AG10803 (cell line): ENCODE measurements at places on chromosomes 2 and 18.

GRCh38 chr2:121505005-121505404 lies 25.7 kb upstream of the RNU4ATAC start:
- peak; percentile 95 for DNase-seq

DNA sequence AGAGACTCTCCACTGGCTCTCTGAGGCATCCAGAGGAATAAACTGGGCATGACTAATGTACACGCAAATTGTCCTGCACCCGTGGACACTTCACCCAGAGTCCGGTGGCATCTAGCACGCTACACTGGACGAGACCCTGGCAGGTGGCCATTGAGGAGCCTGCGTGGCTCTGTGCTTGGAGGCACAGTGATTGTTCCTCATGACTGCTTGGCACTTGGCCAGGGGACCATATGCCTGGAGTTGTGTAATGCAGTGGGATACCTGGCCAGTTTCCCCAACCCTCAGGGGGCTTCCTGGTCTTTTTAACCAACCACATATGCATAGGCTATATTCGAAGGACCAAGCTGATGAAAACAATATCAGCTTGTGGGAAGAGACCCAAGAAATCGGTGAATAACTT lies 66.6 kb downstream of the MTCL1 start:
- peak; percentile 75 for DNase-seq

DNA sequence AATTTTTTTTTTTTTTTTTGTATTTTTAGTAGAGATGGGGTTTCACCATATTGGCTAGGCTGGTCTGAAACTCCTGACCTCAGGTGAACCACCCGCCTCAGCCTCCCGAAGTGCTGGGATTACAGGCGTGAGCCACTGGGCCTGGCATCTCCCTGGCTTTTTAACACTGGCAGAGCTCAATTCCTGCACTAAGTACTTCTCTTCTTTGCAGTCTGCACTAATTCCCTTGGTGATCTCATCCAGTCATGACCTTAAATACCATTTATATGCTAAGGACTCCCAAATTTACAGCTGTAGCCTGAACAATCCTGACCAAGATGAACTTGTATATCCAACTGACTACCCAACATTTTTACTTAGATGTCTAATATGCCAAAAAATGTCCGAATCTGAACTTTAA lies 10.2 kb downstream of the PREPL start:
- peak; percentile 33 for DNase-seq

GRCh38 chr2:199470672-199471442 lies 13.1 kb upstream of the SATB2 start:
- DNase-seq = no peak

DNA sequence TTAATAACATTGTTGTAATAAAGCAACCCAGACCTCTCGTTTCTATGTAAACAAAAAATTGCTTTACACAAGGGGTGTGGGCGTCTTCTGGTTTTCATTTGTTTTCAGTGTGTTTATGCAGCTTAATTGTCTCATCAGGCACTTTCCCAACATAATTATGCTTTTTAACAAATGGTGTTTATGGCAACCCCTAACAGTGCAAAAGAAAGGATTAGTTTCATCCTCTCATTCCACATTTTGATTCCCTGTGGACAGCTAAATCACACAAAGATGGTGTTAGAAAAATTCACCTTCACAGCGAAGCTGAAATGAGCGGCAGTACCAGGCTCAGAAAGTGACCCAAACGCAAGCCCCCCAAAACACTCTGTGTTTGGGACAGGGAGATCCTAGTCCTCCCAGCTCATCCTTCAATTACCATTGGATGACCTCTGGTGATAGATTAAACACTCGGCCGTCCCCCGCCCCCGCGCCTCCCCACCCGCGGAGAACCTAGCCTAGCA lies 724 bp downstream of the FTCDNL1 start:
- DNase-seq = no peak

DNA sequence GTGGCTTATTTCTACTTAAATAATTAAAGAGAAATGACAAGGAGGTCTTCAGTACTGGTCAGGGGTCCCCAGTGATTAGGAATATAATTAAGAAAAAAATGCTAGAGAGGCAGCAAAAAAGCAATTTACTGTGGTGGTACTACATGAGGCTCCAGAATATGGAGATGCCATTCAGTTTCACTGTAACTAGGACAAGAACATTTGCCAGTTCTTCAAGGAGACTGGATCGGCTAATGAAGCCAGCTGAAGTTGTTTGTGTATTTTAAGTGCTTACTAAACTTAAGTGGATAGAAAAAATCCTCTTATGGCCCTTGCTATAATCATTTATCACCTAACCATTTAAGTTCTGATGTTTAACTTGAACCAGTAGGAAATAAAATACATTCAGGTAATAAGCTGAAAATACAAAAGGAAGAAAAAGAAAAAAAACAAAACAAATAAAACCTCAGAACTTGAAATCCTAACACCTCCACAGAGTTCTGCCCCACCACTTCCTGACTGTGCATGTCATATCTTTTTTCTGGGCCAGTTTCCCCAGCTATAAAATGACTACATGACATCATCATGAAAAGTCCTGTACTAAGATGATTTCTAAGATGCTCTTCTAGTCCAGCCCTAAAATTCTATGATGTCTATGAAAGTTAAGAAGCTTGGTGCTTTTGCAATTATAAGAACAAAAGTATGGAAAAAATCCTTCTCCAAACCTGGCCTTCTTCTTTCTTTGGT lies 98.0 kb downstream of the TRABD2A start:
- no peak for DNase-seq

GRCh38 chr2:142134911-142135310 lies 4.1 kb upstream of the LRP1B start:
- no peak for DNase-seq

DNA sequence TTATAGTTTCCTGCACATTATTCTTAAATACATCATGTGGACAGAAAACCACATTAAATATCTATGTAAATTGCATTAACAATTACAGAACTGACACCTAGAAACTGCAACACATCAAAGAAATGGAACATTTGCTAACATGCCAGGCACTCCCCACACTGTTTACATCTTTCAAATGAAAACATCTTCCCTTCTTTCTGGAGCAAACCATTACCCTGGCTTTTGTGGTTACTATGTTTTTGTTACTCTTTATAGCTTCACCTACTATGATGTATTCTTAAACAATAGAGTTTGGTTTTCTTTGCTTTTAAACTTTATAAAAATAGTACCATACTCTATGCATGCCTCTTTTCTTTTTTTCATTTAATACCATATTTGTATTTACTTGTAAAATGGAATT lies 1894.5 kb upstream of the CELF4 start:
- no peak for DNase-seq

DNA sequence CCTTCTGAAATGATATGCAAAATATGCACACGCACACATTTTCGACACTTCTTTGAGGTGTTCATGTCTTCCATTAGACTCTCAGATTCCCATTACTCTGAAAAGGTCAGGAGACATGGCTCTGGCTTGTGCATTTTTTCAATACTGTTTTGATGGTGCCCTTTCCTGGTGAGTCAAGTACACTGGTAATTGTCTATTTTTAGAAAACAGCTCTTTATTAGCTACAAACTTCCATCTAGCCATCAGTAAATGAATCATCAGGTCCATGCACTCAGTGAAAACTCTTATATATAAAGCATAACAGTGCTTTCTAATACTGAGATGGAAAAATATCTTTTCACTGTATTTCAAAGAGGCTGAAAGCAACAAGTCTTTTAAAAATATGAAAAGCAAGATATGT lies 194.9 kb downstream of the GALNT1 start:
- DNase-seq = no peak

- no peak for DNase-seq
Observed at GRCh38 chr2:207356567-207356966, 173.2 kb upstream of the CREB1 start.

GRCh38 chr2:17800693-17801458 lies 15.4 kb upstream of the MSGN1 start:
- no peak for DNase-seq

DNA sequence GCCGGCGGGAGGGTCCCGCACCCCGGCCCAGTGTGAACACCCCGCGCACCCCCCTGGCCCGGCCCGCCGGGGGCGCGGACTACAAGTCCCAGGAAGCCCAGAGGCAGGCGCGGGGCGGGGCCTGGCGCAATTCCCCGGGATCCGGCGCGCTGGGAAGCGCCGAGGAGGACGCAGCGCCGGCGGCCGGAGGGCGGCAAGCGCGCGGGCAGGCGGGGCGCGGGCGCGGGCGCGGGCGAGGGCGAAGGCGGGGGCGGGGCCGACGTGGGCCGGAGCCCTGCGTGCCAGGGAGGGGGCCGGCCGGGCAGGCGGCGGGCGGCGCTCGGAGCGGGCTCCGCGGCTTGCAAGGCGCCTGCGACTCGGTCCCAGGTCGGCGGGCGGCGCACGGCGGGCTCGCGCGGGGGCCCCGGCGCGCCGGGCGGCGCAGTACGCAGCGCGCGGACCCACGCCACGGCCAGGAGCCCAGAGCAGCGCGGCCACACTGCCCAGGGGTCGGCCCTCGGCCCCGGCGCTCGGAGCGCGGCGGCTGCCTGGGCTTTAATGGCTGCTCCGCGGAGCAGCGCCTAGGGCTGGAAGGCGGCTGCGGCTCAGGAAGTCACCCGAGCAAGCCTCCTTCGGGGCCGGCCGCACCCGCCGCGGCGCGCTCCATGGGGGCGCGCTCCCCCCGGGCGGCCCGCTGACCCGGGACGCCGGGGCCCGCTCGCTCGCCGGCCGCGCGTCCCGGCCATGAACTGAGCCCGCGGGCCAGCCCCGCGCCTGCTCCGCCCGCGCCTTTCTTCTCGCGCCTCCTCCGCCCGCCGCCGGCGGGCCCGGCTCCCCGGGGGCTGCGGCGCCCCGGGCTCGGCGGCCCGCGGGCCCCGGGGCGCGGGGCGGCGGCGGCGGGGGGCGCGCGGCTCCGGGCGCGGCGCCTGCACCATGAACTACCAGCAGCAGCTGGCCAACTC lies at the start of gene AGAP1:
Gene AGAP1, plus strand, starts transcription at position 269 of the 941 bp plus-strand sequence.
- DNase-seq = peak; percentile 88

DNA sequence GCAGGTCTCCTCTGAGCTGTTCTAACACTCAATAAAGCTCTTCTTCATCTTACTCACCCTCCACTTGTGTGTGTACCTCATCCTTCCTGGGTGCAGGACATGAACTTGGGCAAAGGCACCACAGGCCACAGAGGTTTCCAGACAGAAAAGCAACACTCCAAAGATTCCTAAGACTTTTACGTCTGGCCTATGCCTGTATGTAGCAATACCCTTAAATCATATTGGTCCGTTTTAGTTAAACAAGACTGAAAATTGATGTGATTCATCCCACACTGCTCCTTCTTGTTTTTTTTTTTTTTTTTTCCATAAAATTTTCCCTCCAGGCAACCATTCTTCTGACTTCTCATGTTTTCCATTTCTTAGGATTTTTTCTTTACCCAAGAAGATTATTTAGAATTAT lies 404.3 kb downstream of the PID1 start:
- DNase-seq = peak; percentile 54

DNA sequence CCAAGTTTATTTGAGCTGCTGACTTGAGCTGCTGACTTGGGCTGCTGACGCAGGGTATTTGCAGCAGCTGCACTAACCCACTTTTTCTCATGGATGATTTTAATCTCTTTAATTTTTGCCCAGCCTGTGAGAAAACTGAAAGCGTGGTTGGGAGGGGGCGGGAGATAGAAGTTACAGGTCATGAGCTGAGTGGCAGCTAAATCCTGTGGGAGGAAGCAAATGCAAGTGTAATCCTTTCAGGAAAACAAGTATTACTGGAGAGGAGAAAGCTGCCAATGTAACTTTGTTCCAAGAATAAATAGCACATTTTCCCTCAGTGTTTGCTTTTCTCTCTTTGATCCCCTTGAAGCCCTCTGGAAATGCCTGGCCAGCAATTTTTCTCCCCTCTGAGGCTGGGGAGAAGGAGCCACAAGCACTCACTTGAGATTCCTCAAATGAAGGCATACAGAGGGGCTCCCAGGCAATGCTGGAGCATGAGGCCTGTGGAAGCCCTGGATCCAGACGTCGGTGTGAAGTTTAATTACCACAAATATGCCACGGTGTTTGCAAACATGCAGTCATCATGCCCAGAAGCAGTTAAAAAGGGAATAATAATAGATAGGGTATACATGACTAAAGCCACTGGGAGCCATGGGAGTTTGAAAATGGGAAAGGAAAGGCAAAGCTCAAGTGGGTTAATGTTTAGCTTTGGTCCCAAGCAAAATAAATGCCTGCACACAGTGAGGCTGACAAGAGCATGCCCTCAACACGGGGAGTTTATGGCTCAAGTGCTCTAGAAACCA lies 10.4 kb upstream of the EVA1A start:
- DNase-seq = peak; percentile 31

GRCh38 chr2:151766437-151767153 lies 32.3 kb upstream of the NEB start:
- DNase-seq = no peak

GRCh38 chr18:12491611-12492435 lies 84.1 kb downstream of the PRELID3A start:
- no peak for DNase-seq

DNA sequence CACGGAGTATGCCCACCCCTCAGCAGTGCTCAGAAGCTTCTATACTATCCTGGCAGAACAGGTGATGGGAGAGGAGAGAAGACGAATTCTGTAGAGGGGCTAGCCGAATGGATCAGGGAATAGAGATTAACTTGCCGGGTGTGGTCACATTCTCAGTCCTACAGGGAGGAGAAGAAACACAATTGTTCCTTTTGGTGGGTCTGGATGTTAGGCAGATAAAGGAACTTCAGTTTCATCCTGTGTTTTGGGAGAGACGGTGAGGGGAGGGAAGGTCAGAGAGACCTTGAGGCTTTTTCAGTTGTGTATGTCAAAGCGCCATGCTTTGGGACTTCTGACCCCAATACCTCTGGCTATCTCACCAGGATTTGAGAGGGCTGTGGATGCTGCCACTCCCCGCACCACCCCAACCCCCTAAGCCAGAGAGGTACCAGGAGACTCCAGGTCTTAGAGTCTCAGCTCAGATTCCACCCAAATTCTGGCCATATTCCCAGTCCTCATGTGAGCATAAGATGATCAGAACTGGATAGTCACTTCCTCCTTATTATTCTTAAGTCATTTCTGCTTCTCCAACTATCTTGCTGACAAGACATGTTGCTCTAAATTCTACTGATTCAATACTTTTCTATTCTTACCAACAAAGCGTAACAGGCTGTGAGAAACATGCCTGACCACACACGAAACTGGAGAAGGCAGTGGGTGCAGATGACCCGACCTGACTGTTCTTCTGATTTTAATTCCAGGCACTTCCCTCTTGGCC lies 2.3 kb upstream of the TMEM37 start:
- peak; percentile 3 for DNase-seq

- peak; percentile 34 for DNase-seq
Observed at GRCh38 chr18:49813069-49813318, 339 bp downstream of the ACAA2 start.

- no peak for DNase-seq
Observed at GRCh38 chr2:155145758-155146229, 447.3 kb downstream of the KCNJ3 start.

GRCh38 chr2:132566379-132566778 lies 103.6 kb downstream of the LYPD1 start:
- DNase-seq = no peak
